ENCODE measurements at places on chromosomes 4 and X.

DNA sequence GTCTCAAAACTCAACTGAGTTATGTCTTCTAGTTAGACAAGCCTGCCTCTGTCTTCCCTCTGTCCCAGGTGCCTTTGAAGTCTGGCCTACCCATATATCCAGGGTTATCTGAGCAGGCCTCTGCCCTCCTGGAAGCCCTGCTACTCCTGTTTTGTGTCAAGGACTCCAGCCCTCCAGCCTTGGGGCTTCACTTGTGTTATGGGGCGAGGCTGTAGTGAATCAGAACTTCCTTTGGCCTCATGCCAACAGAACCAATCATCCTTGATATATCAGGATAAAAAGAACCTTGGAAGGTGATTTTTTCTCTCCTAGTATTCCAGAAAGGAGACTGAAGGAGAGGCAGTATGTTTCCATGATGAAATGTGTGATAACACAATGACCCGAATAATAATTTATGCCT, 8.9 kb upstream of the ADGRG4 start:
- no peak for DNase-seq

DNA sequence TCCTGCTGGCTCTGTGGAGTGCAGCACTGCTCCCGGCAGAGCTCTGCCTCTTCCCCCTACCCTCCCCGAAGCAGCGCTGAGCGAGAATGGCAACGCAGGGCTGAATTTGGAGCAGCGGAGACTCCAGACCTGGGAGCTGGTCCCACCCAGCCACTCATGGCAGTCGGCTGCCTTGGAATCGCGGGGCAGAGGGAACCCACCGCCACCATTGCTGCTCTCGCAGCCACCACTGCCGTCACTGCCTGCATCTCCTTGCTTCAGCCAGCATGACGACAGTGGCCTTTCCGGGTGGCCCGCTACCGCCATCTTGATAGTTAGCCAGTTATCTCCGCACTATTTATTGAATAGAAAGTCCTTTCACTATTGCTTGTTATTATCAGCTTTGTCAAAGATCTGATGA, 321.5 kb upstream of the POU3F4 start:
- DNase-seq = no peak

DNA sequence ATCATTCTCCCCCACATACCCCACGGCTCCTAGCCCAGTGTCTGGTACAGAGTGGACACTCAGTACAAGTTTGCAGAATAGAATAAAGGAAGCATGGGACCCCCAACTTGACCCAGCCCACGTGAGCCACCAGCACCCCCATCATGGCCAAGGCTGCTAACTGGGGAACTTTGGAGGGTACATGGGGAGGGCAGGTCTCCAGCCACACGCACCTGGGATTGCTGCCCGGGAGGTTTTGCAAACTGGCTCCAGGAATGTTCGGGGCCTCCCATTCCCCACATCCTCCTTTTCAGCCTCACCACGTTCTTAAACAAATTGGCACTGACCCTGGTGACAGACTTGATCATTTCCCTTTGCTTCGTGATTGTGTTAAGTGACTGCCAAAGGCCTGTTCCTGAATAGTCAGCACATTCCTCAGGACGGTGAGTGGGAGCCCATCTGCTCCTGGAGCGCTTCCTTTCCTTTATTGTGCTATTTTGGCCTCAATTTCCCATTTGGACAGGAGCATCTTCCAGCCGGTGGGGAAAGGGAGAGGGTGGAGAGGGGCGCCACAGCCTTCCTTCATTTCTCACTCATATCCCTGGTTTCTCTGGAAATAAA, 18.7 kb upstream of the XPNPEP2 start:
- DNase-seq = no peak

DNA sequence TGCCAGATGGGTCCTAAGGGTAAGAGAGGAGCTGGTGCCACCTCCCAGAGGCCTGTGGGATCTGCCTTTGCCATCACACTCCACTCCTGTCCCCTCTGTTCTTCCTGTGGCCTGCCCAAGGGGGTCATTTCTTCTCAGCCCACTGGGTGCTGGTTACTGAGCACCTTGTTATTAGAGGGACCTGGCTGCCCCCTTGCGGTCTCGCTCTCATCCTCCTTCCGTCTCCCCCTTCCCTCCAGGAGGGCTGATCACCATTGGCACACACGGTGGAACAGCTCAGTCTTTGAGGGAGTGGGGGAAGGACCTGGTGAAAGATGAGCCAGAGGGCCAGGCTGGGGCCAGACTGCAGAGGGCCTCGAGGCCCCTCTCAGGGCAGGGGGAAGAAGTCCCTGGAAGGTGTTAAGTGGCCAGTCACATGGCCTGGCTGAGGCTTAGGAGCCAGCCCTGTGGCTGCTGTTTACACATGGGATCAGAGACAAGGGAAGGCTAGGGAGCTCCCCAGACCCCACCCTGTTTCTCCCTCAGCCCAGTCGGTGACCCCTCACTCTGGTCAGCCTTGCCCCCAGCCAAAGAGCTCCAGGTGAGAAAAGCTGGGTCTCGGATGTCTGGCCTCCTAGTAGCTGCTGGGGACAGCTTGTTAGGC, 68.1 kb downstream of the MTMR1 start:
- DNase-seq = no peak

DNA sequence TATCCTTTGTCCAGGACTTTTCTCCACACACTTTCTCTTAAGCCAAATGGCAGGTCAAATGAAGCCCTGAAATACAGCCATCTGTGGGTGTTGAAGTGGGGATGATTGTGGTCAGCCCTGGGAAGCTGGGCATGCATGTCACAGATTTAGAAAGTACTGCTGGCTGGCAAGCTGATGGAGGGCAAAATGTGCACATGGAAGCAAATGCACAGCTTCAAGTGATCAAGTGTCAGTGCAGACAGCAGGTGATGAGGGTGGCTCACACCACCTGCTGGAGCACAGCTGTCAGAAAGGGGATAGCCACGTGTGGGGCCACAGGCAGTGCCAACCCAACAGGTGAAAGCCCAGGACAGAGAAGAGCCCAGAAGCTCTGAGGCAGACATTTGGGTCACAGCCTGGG, 40.3 kb upstream of the ATXN3L start:
- no peak for DNase-seq

- DNase-seq = no peak
Observed at GRCh38 chrX:10893976-10894375, 217.2 kb upstream of the HCCS start.

DNA sequence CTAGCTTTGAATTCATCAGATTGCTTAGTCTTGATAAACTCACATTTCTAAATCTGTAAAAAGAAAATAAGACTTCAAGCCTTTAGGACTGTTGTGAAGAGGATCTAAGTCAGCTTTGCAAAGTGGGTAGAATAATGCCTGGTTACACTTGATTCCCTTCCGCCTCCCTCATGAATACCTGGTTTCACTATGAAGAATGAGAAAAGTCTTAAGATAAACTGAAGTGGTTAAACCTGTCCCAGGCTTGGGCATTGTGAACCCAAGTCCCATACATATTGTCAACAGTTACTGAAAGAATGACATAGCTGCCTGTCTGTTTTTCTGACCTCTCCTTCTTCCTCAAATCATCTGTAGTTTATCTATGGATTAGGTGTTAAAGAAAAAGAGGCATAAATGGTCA, 16.7 kb upstream of the GBA3 start:
- DNase-seq = no peak

- DNase-seq = no peak
Observed at GRCh38 chr4:76733068-76733771, 164.7 kb downstream of the SOWAHB start.

- DNase-seq = no peak
Observed at GRCh38 chr4:686413-687040, 2.4 kb downstream of the SLC49A3 start.

All from SK-N-MC (cell line).